Right ventricle myocardium inferior (tissue), 1 donor: ENCODE measurements at places on chromosomes 5 and 9.

DNA sequence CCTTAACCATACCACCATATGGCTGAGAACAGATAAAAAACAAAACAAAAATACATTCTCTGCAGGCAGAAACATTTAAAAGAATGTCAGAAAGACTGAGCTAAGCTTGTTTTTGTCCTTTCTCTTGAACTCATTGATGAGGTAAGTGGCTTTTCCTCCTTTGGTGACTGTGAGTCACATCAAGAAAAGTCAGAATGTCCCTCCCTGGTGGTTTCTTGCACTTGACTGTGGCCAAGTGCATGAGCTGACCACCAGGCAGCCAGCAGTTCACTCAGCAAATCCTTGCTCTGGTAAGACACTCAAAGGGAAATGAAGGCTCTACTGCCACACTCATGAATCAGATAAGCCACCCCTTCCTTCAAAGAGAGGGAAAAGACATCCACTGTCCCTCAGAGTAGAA, 970.9 kb downstream of the TAF11L14 start:
- DNase-seq: no peak

GRCh38 chr9:112731971-112732370, 14.1 kb upstream of the INIP start:
- DNase-seq: no peak

DNA sequence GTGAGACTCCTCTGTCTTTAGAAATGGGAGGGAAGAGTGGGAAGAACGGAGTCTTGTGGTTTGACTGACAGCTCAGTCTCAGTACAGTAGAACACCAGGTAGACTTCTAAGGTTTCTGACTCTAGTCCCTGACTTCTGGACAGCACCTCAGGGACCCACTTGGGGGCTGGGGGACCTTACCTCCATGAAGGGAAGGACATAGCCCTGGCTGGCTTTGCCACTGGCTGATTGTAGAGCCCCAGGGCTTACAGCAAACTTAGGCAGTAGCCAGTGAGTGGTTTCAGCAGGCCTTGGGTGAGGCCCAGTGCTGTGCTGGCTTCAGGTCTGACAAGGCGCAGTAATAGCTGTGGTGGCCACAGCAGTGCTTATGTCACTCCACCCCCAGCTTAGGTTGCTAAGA, 290.0 kb upstream of the PRR16 start:
- DNase-seq: no peak

DNA sequence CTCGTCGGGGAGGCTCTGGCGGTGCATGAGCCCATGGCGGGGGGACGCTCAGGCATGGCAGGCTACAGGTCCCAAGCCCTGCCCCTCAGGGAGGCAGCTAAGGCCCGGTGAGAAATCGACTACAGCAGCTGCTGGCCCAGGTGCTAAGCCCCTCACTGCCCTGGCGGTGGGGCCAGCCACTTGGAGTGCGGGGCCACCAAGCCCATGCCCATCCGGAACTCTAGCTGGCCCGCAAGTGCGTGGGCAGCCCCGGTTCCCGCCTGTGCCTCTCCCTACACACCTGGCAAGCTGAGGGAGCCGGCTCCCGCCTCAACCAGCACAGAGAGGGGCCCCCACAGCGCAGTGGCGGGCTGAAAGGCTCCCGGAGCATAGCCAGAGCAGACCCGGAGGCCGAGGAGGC, 1896.9 kb upstream of the CDH6 start:
- peak; percentile 56 for DNase-seq

DNA sequence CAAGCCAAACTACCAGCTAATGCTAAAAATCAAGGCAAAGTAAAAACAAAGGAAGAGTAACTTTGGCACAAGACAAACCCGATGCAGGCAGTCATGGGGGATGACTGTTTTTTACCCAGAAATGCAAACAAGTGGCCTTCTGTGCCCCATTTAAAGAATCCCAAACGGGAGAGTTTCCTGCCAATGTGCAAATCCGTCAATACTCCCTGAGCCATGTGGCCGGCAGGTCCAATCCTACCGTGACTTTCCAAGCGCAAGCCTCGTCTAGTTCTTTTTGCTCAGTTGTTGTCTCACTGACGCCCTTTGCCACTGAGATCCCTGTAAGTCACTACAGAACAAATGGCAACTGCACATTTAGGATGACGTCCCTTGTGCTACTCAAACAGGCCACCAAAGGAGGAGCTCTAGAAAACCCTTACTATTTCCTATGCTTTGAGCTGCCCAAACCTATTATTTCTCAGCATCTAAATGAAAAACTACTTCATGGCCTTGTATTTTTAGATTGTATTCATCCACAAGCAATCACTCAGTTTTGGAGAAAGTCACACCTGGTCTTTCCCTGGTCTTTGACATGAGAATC, 43.4 kb downstream of the OTULIN start:
- DNase-seq: no peak

DNA sequence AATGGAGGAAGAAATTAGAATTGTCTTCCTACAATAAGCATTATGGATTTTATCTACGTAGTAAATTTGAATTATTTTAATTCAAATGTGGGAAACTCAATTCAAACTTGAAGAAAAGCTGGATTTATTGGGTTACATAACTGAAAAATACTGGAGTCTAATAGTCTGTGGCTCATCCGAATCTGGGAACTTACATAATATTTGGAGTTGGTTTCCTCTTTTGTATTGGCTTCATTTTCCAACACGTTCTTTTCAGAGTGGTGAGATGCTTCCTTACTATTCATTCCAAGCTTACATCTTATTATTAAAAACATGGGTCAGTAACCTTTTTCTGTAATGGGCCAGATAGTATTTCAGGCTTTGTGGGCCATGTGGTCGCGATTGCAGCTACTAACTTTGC, 164.8 kb downstream of the ARHGAP26 start:
- no peak for DNase-seq

- no peak for DNase-seq
These were observed 27.0 kb downstream of the CCNJL start for GRCh38 chr5:160285316-160285715.

- DNase-seq: peak; percentile 73
These were observed 822 bp downstream of the DENND4C start for GRCh38 chr9:19231126-19231903.

- no peak for DNase-seq
These were observed 34.0 kb downstream of the IDNK start for GRCh38 chr9:83656952-83657351.

- DNase-seq: no peak
These were observed 27.7 kb downstream of the PTCD2 start for GRCh38 chr5:72347801-72348308.

GRCh38 chr5:122126177-122126755, 3.1 kb upstream of the ZNF474 start:
- no peak for DNase-seq

DNA sequence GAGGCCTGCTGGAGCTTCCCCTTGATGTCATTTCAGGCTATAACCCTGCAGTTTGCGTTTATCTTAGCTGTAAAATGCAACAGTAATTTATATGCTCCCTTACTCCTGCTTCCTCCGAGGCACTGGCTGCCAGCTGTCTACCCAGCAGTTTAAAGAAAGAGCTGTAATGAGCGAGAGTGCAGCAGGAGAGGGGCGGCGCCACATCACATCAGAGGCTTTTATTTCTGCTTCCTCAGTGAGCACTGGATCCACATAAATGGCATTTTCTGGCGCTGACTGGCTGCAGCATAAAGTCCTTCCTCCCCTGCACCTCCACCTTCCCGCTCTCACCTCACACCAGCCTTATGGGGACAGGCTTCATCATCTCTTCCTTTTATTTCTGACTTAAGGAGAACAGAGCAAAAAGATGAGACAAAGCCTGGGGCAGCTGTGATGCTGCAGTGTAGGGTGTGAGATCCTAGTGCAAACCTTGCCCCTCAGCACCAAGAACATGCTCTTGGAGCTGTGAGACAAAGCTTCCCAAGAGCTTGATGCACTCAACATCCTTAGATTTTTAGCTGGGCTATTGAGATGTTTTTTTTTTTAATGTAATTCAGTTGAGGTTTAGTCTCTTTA, 829.6 kb upstream of the ZNF608 start:
- no peak for DNase-seq

DNA sequence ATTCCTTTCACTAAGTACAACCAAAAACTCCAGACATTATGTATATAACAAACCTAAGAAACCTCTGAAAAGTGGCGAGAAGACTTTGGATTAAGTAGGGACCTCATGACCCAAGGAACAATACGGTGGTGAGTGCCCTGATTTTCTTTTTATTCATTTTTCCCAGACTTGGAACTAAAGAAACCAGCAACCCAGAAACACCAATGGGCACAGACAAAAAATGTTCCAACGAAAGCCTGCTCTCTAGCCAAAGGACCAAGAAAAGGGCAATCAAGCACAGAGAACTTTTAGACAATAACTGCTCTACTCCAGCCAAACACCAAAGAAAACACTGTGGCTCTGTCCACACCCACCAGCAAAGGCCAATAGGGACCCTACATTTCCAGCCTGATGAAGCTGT, 66.2 kb upstream of the SSBP2 start:
- no peak for DNase-seq

- no peak for DNase-seq
These were observed 1.3 kb downstream of the SLC12A7 start for GRCh38 chr5:1110307-1111240.
